ENCODE measurements at places on chromosomes 16 and 17. TPM values are rescaled to one million over a fixed set of nuclear protein-coding genes. Genes with fewer than 3 reads are reported as not detected.

Gene PLEKHH3
- 17.5 TPM for polyA plus RNA-seq

Gene FOXL1
- polyA plus RNA-seq: 19.1 TPM

Gene ITGB3
- polyA plus RNA-seq: 24.1 TPM

Gene KLHDC4
- 42.6 TPM for polyA plus RNA-seq

Gene CTRB1
- polyA plus RNA-seq: 0.30 TPM

Gene ENPP7
- polyA plus RNA-seq: 6.0 TPM

DNA sequence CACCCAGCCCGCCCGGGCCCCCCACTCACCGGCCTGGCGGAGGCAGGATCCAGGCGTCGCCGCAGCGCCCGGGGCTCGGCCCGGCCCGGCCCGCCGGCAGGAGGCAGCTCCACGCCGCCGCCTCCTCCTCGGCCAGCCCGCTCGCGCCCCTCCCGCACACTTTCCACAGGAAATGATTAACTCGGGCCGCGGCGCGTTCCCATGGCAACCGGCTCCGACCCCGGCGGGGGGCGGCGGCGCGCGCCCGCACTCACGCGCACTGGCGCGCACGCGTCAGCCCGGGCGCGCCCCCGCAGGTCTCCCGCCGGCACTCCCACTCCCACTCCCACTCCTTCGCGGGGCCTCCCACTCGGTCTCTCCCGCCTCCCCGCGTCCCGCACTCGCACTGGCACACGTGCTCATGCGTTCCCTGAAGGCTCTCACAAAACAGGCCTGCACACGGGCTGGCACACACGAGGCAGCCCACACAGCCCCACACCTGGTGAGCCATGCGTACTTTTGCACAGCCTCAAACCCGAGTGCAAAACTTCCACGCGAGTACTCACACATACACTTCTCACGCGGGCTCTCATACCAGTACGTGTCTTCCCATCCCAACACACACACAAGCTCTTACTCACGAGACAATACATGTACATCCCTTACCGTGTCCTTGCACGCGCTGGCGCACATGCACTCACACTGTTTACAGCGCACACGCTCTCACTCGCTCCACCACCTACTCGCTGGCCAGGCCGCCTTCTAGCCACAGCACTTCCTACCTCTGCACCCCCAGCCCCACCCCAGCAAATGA, at the start of gene KIFC3:
TSS of gene KIFC3 (minus strand) at position 151 of the 793 bp plus-strand sequence. CDS start 4,248 bp downstream, outside the sequence.
- peak; percentile 74 for DNase-seq

GRCh38 chr16:1082952-1083675, 10.6 kb downstream of the SSTR5 start:
- DNase-seq: peak; percentile 77

DNA sequence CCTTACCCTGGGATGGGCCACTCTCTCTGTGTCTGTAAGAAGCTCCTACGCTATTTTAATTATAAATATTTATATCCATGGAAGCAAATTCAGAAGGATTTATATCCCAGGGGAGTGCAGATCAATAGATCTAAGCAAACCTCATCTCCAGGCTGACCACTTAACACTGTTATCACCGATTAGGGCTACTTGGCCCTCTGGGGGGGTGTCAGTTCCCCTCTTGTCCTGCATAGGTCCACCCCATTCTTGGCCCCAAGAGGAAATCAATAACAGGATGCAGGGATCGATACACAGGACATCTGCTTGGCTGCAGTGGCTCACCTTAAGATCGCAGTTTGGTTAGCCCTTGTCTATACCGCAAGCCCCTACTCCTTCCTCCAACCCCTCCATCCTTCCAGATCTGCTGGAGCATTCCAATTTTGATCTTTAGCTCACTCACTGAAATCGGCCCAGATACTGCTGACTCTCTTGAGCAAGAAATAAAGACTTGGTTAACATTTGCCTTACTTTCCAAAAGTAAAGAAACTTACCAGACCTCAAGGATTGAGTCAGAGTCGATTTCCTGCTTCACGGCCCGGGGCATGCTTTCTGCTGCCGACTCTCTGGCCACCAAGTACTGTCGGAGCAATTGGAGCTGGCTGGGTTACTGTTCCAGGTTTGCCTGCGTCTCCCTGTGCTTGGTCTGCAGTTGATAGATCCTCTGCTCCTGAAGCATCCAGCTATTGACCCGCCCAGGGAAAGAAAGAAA, 112.3 kb upstream of the PMFBP1 start:
- DNase-seq: no peak

GRCh38 chr16:1645914-1646525, 32.1 kb upstream of the JPT2 start:
- no peak for DNase-seq

- DNase-seq: no peak
These were observed 58.8 kb upstream of the RHBDL3 start for GRCh38 chr17:32206861-32207260.

GRCh38 chr17:17024778-17025300, 17.4 kb upstream of the MPRIP start:
- DNase-seq: no peak

DNA sequence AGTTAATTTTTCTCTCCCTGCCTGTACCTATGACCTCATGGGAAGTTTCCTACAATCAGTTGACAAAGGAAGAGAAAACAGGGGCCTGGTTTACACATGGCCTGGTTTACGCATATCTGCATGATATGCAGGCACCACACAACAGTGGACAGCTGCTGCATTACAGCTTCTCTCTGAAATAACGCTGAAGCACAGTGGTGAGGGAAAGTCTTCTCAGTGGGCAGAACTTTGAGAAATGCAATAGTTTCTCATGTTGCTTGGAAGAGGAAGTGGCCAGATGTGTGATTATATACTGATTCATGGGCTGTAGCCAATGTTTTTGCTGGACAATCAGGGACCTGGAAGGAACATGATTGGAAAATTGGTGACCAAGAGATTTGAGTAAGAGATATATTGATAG, 324.1 kb upstream of the GOT2 start:
- DNase-seq: no peak

- peak; percentile 74 for DNase-seq
These were observed 35.8 kb upstream of the LHX1 start for GRCh38 chr17:36901506-36901905.

- no peak for DNase-seq
These were observed 19.4 kb downstream of the LYRM9 start for GRCh38 chr17:27873746-27874145.

DNA sequence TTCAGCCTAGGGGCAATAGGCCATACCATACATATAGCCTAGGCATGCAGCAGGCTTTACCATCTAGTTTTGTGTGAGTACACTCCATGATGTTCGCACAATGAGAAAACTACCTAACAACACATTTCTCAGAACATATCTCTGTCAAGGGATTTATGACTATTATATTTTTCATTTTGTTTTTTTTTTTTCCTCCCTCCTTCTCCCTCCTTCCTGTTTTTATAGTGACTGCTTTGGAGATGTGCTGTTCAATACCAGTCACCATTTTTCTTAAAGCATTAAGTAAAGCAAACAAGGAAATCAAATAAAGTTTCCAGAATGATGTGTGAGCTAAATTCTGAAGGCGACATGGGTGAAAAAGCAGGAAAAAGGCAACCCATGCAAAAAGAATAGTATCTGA, 194.6 kb downstream of the STX8 start:
- DNase-seq: no peak

GRCh38 chr17:40564883-40565768, at the start of gene CCR7:
TSS of gene CCR7 (minus strand) at chr17:40565472. CDS start at chr17:40565409, 63 bp downstream.
- DNase-seq: no peak

DNA sequence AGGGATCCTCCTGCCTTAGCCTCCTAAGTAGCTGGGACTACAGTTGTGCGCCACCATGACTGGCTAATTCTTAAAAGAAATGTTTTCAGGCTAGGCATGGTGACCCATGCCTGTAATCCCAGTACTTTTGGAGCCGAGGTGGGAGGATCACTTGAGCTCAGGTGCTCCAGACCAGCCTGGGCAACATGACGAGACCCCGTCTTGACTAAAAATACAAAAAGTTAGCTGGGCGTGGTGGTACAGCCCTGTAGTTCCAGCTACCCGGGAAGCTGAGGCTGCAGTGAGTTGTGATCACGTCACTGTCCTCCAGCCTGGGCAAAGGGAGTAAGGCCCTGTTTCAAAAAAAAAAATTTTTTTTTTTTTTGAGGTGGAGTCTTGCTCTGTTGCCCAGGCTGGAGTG, 173.1 kb downstream of the SEC14L1 start:
- no peak for DNase-seq

- DNase-seq: no peak
These were observed 73.7 kb downstream of the CNGB1 start for GRCh38 chr16:57897053-57897784.

- DNase-seq: no peak
These were observed 492 bp downstream of the SLC25A39 start for GRCh38 chr17:44324092-44324570.

- DNase-seq: no peak
These were observed 23.0 kb downstream of the JPH3 start for GRCh38 chr16:87625241-87625797.

- no peak for DNase-seq
These were observed 190.9 kb downstream of the RAB11FIP4 start for GRCh38 chr17:31582151-31582907.

- no peak for DNase-seq
These were observed 8.7 kb downstream of the CORO7 start for GRCh38 chr16:4407543-4408322.

GRCh38 chr17:38444151-38444550, 15.9 kb downstream of the ARHGAP23 start:
- no peak for DNase-seq

DNA sequence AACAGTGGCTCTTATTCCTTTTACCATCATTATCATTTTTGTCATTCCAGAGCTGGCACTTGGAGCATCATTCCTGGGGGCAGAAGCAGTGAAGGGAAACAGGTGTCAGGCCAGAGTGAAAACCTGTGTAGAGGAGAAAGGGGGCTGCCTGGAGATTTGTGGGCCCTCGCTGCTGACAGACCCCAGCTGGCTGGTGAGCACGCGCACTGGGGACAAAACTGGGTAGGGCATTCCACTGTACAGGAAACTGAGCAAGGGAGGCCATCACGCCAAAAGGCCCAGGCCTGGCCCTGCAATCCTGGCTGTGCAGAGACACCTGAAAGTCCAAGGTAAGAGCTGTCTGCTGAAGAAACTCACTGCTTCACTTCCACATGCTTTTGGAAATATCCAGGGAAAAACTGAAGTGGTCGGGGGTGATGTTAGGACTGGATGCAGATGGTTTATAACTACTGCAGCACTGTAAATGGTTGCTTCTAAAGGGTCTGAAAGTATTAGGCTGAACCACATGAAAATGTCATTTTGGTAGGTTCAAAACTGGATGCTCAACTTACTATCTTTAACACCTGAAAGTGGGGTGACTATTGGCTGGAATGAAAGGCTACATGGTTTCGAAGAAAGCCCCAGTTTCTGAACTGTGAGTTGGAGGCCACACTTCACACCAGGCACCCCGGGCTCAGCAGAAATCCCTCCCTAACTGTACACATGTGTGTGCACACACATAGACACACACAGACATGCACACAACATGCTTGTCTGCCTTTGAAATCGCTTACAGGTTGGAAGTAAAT, 225.0 kb downstream of the C16orf78 start:
- no peak for DNase-seq

DNA sequence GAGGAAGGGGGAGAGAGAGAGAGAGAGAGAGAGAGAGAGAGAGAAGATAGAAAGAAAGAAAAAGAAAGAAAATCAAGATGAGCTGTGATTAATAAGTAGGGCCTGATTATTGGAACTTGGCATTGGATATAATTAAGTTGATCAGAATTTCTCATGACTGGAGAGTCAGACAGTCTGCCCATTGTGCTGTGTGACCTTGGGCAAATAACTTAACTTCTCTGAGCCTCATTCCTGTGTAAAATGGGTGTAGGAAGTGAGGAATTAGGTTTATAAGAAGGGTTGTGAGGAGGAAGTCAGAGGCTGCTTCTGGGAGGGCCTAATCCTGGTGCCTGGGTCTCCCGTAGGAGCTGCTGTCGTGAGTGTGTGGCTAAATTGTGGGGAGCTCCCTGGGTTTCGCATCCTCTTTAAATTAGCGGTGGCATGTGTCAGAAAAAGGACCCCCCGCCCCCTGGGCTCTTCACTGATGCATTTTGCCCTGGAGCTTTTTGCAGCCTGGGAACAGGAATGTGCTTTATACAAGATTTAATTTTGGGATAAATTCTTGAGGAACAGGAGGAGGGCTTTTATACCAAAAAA, 76.0 kb downstream of the CMIP start:
- no peak for DNase-seq

All from renal pelvis (tissue), 12 donors.